MV-4-11 (cell line): ENCODE measurements at places on chromosomes 7 and 10.

- DNase-seq: peak; percentile 56
Measured at GRCh38 chr10:45495438-45496152, 121.6 kb downstream of the ALOX5 start.

GRCh38 chr10:112532189-112532588 lies 85.2 kb downstream of the VTI1A start:
- peak; percentile 78 for DNase-seq

DNA sequence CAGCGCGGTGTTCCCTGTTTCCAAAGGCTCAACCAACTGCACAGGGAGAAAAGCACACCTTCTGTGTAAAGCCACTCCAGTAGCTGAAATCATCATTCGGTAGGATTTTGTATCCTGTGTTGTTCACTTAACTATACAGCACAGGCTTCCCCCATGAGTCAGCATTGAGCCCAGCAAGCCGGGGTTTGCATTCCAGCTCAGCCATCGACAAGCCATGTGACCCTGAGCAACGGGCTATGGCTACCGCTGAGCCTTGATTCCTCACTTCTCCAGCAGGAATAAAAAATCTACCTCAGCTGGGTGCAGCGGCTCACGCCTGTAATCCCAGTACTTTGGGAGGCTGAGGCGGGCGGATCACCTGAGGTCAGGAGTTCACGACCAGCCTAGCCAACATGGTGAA lies 44.1 kb upstream of the ATP6V0A4 start:
- DNase-seq: no peak

GRCh38 chr7:1945558-1945957 lies 275.5 kb downstream of the ELFN1 start:
- no peak for DNase-seq

DNA sequence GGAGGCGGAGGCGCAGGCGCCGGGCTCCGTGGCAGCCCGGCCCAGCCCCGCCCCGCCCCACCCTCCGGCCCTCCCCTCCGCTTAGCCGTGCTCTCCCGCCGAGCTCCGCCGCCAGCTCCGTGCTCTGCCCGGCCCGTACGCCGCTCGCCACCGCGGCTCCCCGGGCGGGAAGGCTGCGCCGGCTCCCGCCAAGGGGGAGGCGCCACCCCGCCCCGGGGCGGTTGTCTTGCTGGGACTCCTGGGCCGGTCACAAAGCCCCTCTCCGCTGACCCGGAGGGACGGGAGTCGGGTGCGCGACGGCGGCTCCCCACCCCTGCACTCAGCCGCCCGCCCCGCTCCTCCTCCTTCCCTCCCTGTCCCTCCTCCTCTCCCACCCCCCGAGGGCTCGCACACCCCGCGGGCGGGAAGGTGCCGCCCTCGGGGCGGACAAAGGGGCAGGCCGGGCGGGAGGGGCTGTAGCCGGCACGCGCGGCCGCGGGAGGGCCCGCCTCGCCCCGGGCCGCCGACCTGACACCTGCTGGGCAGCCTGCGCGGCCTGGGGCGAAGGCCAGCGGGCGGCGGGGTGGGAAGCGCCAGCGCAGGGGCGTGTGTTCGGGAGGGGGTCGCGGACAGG lies 11.5 kb upstream of the SP8 start:
- no peak for DNase-seq
